ENCODE measurements at places on chromosomes 5 and 9.

DNA sequence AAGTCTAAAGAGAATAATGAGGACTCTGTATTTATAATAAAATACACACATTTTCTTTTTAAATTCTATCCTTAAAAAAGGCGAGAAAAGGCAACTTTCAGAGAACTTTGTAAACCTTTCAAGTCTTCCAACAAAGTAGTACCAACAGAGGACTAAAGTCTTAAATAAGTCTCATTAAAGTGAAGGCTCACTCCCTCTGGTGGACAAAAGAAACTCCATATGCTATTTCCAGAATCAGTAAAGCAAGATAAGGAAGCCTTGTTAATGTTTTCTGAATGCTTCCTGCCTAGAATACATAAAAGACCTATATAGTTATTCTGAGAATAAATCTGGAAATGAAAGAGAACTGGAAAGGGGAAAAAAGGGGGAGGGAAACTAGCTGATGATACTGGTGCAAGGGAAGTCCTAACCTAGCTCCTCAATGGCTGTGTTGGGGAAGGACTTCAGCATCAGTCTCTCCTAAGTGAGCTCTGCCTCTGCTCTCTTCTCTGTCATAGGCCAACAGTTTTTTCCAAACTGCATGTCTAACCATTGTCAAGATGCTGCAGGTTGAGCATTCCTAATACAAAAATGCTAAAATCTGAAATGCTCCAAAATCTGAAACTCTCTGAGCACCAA lies 7.2 kb downstream of the HMGCS1 start:
- DNase-seq = no peak

DNA sequence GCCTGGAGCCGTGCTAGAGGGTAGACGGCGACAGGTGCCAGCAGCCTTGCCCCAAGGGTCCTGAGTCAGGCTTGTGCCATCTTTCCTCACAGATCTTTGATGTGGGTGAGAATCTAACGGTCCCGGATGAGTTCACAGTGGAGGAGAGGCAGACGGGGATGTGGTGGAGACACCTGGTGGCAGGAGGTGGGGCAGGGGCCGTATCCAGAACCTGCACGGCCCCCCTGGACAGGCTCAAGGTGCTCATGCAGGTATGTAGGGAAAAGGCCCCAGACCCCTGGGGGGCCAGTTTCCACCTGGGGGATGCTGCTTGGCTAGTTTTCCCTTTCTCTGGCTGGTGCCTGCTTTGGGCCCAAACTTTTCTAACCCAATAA lies 24.0 kb downstream of the PTGES2 start:
- no peak for DNase-seq

- DNase-seq = peak; percentile 66
These were observed 8.8 kb upstream of the TENT4A start for GRCh38 chr5:6704361-6704851.

- no peak for DNase-seq
These were observed 30.8 kb downstream of the RASGRF2 start for GRCh38 chr5:80990971-80991370.

GRCh38 chr5:10685115-10685521 lies 75.9 kb downstream of the DAP start:
- no peak for DNase-seq

DNA sequence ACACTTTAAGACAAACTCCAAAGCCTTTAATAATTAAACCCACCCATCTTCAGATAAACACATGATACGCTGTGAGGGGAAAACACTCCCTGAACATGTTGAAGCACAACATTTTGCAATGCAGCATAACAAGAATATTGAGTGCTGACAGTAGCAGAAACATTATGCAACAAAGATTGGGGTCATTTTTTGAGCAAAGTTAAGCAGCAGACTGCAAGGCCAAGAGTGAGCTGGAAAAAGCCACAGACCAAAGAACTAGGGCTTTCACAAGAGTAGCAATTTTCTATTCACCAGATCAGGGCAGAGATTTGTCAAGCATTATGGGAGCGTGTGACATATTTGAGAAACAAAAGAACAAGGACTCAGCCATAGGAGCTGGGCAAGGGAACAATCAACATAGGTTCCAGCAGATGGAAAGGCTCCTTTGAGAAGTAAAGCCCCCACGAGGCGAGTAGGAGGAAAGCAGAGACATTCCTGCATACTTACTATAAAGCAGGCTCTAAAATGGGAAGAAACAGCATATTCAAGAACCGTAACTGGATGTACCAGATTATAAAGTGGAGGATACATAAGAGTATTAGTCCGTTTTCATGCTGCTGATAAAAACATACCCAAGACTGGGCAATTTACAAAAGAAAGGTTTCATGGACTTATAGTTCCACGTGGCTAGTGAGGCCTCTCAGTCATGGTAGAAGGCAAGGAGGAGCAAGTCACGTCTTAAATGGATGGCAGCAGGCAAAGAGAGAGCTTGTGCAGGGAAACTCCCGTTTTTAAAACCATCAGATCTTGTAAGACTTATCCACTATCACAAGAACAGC lies 4.8 kb upstream of the TTC23L start:
- DNase-seq = no peak

- no peak for DNase-seq
These were observed 87.5 kb upstream of the AGXT2 start for GRCh38 chr5:35135239-35135700.

GRCh38 chr9:12817702-12818101 lies 42.9 kb downstream of the LURAP1L start:
- no peak for DNase-seq

DNA sequence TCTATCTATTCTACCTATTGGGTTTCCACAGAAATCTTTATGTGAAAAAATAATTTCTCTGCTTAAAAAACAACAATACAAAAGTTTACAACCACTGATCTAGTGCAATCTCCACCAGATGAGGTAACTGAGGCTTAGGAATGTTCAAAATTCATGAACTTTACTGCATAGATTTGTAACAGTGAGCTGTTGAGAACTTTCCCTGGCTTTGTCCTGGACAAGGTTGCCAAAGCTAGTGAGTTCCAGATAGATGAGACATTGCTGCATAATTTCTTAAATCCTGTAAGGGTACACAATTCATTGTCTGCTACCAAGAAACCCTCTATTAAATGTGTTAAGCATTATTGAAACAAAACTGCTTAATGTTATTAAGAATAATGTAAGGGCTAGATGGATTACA lies 102.7 kb downstream of the OSMR start:
- no peak for DNase-seq

GRCh38 chr5:95895771-95896170 lies 65.9 kb downstream of the ELL2 start:
- no peak for DNase-seq

GRCh38 chr5:25540628-25541027 lies 895.9 kb upstream of the CDH10 start:
- DNase-seq = no peak
